ENCODE measurements at places on chromosomes 5 and 9.

- no peak for DNase-seq
These were observed 72.4 kb downstream of the UGCG start for GRCh38 chr9:111969061-111969460.

DNA sequence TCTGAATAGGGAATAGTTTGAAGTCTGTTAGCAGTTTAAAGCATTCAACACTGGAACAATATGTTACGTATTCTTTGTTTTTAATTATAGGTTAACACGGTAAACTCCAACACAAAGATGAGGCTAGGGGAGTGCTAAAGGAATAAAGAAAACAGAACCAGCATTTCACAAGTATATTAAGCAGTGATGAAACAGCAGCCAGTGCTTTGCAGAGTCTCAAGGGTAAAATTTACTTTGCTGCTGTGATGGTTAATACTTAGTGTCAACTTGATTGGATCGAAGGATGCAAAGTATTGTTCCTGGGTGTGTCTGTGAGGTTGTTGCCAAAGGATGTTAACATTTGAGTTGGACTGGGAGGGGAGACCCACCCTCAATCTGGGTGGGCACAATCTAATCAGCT lies 30.0 kb upstream of the GSN start:
- DNase-seq, result no peak

- DNase-seq, result no peak
These were observed 184.7 kb downstream of the MAPKAP1 start for GRCh38 chr9:125522328-125522725.

DNA sequence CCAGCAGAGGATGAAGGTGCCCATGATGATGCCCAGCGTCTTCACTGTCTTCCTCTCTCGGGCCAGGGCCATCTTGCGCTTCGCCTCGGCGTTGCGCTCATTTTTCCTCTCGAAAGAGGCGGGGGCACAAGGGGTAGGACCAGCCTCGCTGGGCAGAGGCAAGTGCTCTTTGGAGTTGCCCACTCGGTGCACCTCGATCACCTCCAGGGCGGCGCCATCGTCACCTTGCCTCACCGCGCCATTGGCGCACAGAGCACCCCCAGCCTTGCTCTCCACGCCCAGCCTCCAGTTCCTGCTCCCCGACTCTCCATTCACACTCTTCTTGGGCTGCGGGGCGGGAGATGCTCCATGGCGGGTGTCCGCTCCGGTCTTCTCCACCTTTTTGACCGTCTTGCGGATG lies 1.6 kb downstream of the HTR1A start:
- DNase-seq, result no peak

- DNase-seq, result no peak
These were observed 220.5 kb downstream of the GDNF start for GRCh38 chr5:37619353-37619752.

- DNase-seq, result no peak
These were observed 498.8 kb upstream of the CD180 start for GRCh38 chr5:67695369-67695768.

- no peak for DNase-seq
These were observed 173.2 kb downstream of the GABRB2 start for GRCh38 chr5:161373345-161373707.

DNA sequence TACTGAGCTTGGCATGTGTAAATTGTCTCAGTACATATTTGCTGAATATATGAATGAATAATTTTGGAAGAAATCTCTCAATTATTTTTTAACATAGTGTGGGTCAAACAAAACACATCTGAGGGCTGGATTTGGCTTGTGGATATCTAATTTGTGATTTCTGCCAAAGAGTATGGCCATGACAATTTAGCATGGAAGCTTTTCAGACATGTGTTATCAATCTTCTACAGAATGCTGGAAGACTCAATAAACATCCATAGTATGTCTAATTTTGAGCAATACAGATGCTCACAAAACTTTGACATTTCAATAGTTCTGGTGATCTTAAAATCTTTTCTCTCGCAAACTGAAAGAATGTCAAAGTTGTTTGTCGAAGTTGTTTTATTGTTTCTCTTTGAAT lies 214.1 kb upstream of the ANKH start:
- DNase-seq, result no peak

DNA sequence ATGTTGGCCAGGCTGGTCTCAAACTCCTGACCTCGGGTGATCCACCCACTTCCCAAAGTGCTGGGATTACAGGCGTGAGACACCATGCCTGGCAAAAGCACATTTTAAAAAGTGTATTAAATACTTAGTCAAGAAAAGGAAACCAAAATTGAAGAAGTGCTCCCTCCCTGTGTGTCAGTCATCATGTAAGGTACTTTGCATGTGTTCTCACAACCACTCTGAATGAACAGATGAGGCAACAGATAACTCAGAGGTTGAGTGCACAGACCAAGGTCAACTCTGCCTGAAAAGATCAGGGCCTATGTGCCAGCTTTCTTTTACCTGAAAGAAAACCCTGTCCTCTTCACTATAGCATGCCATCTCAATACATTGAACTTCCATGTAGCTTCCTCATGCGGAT lies 289.7 kb downstream of the MRPS30 start:
- no peak for DNase-seq

Data from epithelial cell of prostate (primary cell).